ENCODE measurements at places on chromosomes 3 and 15.

DNA sequence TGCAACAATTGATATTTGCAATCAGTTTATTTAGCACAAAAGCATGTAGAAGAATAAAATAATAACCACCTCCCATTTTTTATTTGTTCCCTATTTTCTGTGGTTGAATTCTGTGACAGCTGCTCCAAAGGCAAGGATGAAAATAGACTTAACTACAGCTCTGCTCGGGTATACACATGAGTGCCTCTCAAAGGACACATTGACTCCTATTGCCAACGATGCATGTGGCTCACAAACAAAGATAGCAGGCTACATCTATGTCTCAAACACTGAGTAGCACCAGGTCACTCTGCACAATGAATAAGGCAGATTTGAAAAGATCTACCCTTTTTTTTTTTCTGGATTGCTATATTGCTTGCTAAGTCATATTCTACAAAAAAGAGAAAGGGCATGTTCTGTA lies 612.9 kb downstream of the ROBO1 start:
- no peak for DNase-seq

GRCh38 chr15:91243826-91244225 lies 143.8 kb downstream of the SV2B start:
- DNase-seq, result no peak

- peak; percentile 78 for DNase-seq
Observed at GRCh38 chr3:123489400-123490004, 40.6 kb upstream of the ADCY5 start.

- no peak for DNase-seq
Observed at GRCh38 chr3:105877336-105877910, 8.6 kb upstream of the CBLB start.

DNA sequence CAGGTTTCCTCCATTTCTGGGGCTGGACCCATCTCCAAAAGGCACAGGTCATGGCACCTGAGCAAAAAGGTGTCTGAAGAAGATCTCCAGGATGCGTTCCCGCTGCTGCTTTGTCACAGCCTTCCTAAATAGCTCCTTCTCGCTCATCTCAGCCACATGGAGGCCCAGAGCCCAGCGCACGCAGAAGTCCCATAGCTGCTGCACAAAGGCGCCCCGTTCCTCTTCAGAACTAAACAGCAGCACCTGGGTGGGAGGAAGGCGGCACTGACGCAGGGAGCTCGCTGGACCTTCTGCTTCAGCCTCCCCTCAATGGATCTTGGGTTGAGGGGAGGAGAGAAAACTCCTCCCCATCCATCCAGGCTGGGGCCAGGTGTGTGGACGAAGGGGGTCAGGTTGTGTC lies 8.4 kb downstream of the DUOX2 start:
- no peak for DNase-seq

GRCh38 chr3:151425627-151426340 lies 35.1 kb downstream of the IGSF10 start:
- no peak for DNase-seq
